Activated CD8-positive, alpha-beta memory T cell treated with anti-CD3 and anti-CD28 coated beads, Interleukin-2, amount 50 U/mL, for 4 hours (primary cell): ENCODE measurements at places on chromosomes 7 and 10.
A peak's percentile ranks its signal among the peaks of the same experiment; 100 is the strongest.

GRCh38 chr10:104589431-104589830, 51.7 kb upstream of the SORCS3 start:
- DNase-seq: no peak

- no peak for DNase-seq
Observed at GRCh38 chr7:68707159-68707558, 891.1 kb upstream of the AUTS2 start.

DNA sequence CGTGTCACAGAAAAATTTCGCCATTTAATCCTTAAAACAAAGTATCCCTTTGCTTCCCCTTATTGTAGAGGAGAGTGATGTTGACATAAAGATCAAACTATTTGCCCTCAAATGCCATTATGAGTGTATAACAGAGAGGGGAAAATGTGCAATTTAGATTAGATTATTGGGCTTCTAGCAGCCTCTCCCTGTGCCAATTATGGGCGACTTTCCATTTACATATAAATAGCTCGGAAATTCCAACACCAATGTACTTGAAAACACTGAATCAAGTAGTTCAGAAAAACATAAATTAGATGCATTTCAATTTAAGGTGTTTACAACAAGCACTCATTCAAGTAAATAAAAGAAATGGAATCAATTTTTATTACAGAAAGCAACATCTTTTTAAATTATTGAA, 64.6 kb upstream of the LRRN3 start:
- no peak for DNase-seq

DNA sequence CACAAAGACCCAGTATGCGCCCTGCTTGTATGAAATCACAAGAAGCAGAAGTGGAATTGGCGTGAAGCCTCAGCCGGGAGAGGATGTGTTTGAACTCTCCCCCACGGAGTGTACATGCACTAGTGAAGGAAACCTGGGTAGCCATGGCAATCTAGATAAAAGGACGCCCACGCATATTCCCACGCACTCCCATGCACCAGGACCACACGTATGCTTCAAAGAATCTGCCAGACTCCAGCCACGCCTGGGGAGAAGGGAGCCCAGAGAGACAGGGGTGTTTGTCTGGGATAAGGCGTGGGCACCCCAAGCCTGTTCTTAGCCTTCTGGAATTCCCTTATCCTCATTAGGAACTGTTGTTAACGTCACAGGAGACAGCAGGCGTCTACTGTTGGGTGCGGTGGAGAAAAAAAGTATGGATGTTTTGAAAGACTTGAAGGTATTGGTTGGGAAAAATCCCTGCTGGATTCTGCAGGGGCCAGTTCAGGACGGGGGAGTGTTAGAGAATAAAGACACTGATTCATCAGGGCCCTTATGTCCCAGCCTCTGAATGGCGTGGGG, 28.9 kb upstream of the ECHDC3 start:
- no peak for DNase-seq

- DNase-seq: no peak
Observed at GRCh38 chr10:91519899-91520514, 109.9 kb downstream of the HECTD2 start.

GRCh38 chr7:151046603-151047573, 1.4 kb upstream of the ASIC3 start:
- no peak for DNase-seq

GRCh38 chr10:102644066-102644645, at the start of gene TRIM8:
Gene TRIM8, plus strand, starts transcription at chr10:102644479. Its CDS starts 139 bp downstream, at chr10:102644618.
- DNase-seq: peak; percentile 62

GRCh38 chr7:17144322-17144721, 154.1 kb upstream of the AHR start:
- peak; percentile 59 for DNase-seq

DNA sequence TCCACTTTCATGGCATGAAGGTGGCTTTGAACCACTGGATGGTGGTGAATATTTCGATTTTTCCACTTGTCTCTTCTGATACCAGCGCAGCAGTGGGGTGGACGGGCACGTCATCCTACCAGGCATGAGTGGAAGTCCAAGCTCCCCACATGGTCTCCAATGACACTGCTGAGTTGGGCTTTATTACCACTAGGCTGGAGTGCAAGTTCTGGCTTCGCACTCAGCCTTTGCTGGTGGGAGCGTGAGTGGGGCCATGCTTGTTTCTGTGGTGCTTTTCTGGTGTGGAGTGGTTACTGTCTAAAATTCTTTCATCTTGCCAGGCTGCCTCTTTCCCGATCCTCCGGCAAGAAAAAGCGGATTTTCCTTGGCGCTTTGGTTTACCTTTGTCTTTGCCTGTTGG, 70.1 kb upstream of the SDK1 start:
- no peak for DNase-seq

- DNase-seq: no peak
Observed at GRCh38 chr7:50648570-50649169, 83.5 kb upstream of the DDC start.

- DNase-seq: no peak
Observed at GRCh38 chr7:52838981-52839411, 196.4 kb upstream of the POM121L12 start.
